ENCODE measurements at places on chromosomes 6 and 20. TPM values are rescaled to one million over a fixed set of nuclear protein-coding genes. Genes with fewer than 3 reads are reported as not detected.

- no peak for DNase-seq
These were observed 55.0 kb upstream of the PHACTR1 start for GRCh38 chr6:12661432-12662089.

- DNase-seq = no peak
These were observed 17.5 kb downstream of the AGPAT4 start for GRCh38 chr6:161256407-161256806.

DNA sequence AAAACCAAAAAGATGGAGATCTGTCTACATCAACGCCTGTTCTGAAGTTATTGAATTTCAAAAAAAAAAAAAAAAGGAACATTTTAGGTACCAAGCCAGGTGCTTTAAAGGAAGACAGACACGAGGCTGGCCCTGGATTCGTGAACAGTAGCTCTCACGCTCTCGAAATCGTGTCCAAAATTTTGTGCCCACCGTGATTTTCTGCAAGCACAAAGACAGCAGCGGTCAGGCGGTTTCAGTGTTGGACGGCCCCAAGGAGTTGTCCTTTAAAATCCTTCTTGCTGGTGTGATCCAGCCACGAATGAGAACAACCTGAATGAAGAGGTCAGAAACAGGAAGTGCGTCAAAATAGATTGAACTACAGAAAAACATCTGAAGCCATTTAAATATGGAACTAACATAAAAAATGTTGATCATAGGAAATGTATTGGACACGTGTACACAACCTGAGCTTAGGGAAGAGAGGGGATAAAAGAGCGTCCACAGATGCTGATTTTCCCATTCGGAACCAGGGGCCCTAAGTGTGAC is 78.2 kb downstream of the THBS2 start:
- no peak for DNase-seq

GRCh38 chr6:168026925-168027324 is 29.5 kb downstream of the KIF25 start:
- DNase-seq = no peak

DNA sequence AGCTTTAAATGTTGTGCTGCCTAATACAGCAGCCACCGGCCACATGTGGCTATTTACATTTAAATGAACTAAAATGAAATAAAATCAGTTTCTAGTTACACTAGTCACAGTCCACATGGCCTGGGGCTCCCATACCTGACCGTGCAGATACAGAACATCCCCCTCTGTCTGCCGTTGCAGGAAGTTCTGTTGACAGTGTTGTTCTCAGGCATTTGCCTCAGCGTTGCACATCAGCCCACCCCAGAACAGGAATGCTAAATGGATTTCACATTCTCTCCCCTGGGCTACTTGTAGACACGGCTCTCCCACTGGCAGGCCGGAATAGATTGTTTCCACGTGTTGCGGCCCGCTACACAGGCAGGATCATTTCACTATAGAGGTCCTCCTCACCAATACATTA is 26.3 kb downstream of the JAG1 start:
- no peak for DNase-seq

GRCh38 chr6:144335311-144335861 is 50.3 kb downstream of the UTRN start:
- no peak for DNase-seq

GRCh38 chr20:62567246-62568044 is 74.9 kb upstream of the SLCO4A1 start:
- DNase-seq = no peak

GRCh38 chr20:31861385-31862156 is 8.8 kb downstream of the DUSP15 start:
- no peak for DNase-seq

DNA sequence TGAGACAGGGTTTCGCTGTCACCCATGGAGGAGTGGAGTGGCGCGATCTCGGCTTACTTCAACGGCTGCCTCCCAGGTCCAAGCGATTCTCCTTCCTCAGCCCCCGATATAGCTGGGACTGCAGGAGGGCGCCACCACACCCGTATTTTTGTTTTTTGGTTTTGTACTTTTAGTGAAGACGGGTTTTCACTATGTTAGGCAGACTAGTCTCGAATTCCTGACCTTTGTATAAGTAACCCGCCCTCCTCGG is 115.4 kb upstream of the BTN3A2 start:
- DNase-seq = peak; percentile 58

- DNase-seq = no peak
These were observed 12.4 kb downstream of the MAP1LC3A start for GRCh38 chr20:34570859-34571306.

- no peak for DNase-seq
These were observed 47.7 kb upstream of the POLR1H start for GRCh38 chr6:30013291-30013922.

GRCh38 chr6:30325150-30325872 is 1.4 kb upstream of the TRIM39 start:
- DNase-seq = peak; percentile 46

GRCh38 chr6:167856999-167857660 is 30.4 kb downstream of the AFDN start:
- no peak for DNase-seq

GRCh38 chr6:156427345-156427744 is 349.8 kb upstream of the ARID1B start:
- no peak for DNase-seq

- DNase-seq = no peak
These were observed 86.4 kb upstream of the NOX3 start for GRCh38 chr6:155542036-155542435.

DNA sequence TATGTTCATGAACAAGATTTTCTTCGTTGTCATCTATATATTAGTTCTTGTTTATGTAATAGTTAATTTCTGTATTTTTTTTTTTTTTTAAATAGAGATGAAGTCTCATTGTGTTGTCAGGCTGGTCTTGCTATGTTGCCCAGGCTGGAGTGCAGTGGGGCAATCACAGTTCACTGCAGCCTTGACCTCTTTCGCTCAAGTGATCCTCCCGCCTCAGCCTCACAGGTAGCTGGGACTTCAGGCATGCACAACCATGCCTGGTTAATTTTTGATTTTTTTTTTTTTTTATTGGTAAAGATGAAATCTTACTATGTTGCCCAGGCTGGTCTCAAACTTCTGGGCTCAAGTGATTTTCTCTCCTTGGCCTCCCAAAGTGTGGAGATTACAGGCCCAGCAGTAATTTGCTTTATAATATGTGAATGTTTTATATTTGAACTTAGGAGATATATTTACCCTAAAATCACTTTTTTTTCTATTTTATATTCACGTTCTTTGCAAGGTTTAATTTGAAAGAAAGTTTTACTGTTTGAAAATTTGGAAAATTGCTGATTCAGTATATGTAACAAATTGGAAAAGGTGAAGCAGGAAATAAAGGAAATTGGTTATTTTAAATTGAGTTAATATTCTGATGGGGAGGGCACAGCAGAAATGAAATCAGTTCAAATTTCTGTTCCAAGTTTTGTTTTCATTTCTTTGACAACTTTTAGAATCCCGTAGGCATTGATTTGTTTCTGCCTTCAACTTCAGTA is 56.2 kb downstream of the ZFAND3 start:
- DNase-seq = no peak

DNA sequence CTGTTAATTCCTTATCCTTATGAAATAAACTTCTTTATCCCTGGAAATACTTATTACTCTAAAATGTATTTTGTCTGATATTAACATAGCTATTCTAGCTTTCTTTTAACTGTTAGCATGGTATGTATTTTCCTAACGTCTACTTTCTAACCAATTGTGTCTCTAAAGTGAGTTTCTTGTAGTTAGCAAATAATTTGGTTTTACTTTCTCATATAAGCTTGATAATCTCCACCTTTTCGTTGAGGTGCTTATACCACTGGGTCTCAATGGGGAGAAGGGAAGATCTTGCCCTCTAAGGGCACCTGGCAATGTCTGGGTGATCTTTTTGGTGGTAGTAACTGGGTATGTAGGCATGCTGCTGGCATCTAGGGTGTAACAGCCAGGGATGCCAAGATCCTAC is 25.7 kb downstream of the ZNF334 start:
- no peak for DNase-seq

- peak; percentile 25 for DNase-seq
These were observed 94.5 kb upstream of the MARCKS start for GRCh38 chr6:113762641-113763040.

DNA sequence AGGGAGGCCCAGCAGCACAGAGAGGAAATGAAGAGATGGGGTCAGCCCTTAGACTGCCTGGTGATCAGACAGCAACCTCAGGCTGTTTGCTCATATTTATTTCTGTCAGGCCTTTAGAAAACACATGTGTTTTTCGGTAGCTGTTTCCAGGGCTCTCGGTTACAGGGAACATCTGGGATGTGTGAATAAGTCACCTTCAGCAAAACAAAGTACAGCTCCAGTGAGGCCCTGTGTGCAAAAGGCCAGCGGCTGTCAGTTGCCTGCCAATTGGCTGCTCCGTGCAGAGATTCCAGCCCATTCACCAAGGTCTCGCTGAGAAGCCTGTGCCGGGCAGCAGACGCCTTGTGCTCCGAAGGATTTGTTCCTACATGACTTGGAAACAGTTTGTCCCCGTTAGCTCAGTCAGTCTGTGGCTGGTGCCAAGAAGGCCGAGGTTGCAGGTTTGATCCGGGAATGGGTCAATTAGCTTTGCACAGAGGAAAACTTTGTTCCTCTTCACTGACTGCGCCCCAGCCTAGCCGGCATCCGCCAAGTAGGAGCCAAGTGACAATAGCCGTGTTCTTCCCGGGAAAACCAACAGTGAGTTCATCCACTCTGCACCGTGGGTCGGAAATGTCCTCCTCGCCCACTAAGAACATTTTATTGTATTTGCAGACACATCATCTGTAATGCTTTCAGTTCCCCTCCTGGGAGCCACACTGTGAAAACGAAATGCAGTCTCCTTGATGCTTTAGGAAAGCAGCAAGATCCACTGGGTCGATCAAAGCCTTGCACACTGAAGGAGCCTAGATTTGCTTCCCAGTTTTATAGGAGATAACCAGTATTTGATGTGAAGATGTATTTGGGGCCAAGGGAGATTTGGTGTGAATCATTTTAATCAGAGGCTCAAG is 315.4 kb upstream of the CDYL start:
- peak; percentile 80 for DNase-seq

DNA sequence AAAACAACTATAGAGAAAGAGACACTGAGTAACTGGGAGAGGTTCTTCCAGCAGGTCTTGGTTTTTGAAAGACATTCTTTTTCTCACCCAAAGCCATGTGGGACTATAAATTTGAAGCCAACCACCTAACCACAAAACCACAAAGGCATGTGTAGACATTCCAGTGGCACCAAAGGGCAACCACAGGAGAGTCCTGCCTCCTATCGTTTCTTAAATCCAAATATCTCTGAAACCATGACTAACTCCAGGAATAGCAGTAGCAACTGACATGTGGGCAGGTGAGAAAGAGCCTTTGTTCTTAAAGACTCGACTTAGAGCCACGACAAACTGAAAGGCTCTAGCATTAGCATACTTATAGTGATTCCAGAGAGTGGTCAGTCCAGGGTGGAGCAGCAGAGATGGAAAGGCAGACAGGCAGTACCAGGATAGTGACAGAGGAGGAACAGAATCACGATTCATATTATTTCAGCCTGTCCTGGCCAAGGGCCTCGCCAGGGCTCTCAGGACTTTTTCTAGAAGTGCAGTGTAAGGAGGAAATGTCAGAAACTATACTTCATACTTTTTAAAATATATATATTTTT is 9.4 kb upstream of the COL9A1 start:
- no peak for DNase-seq

- DNase-seq = no peak
These were observed 237.4 kb downstream of the PTPRK start for GRCh38 chr6:128282961-128283360.

DNA sequence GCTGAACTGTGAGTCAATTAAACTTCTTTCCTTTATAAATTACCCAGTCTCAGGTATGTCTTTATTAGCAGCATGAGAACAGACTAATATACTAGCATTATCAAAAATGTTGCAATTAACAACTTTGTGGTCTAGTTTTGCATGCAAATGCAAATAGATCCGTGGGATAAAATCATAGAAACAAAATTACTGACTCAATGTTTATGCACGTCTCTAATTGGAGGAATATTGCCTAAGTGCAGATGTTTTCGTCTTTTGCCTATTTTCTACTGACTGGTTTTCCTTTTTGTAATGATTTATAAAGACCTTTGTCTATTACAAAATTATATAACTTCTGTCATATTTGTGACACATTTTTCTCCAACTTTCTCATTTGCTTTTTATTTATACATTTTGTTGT is 51.9 kb downstream of the SYNE1 start:
- no peak for DNase-seq

DNA sequence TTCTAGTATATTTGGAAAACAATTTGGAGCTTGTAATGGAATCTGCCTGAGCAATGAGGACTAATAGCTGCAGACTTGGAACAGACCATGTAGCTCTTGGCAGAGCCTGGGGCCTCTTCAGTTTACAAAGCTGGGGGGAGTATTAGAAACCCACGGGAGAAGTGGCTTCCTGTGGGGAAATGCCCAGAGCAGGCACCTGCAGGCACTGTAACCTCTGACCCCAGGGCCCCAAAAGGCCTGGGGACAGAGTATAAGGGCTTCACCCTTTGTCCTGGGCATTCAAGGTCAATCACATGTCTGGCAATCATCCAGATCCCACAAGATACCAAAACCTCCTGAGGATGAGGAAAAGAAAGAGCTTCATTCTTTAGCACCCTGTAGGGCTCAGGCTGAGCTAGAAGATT is 19.4 kb downstream of the PKIG start:
- peak; percentile 88 for DNase-seq

GRCh38 chr6:19812512-19813119 is 24.6 kb upstream of the ID4 start:
- no peak for DNase-seq

GRCh38 chr6:164640956-164641355 is 668.4 kb downstream of the C6orf118 start:
- no peak for DNase-seq

- DNase-seq = no peak
These were observed 232.0 kb upstream of the PMEPA1 start for GRCh38 chr20:57941604-57942381.

DNA sequence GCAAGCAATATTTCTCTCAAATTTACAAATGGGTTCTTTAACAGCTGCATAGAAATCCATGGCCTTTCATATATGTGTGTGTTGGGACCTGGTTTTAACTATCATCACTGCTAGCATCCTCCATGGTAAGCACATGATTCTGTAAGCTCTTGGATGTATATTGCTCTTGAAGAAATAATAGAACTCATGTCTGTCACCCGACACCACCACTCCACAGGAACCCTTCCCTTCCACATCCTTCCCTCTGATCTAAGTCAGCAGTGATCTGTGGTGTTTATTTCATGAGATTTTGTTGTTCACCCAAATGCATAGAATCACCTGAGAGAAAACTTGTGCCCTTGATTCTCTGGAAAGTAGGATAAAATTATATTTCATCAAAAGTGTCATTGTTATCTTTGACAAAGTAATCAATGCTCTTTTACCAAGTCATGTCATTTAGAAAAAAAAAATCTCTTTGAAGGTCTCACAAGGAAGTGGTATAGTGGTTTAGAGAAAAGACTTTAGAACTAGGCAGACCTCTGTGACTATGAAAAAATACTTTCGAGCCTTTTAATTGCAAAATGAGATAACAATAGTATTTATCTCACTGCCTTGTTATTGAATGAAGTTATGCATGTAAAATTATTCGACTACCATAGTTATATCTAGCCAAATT is 649.8 kb upstream of the SLC35B3 start:
- no peak for DNase-seq

The TMEM200A gene
- total RNA-seq = 9.3 TPM

The RIPPLY2 gene
- total RNA-seq = not detected

The GRIK2 gene
- total RNA-seq = 3.7 TPM

The FAM184A gene
- 3.7 TPM for total RNA-seq

The LY6G5C gene
- not detected for total RNA-seq

The CEP43 gene
- total RNA-seq = 21.4 TPM

The OR2H1 gene
- not detected for total RNA-seq

The TRIM15 gene
- total RNA-seq = 1.4 TPM

The SGK2 gene
- total RNA-seq = 8.3 TPM

The BPIFB6 gene
- total RNA-seq = not detected

The NKX2-4 gene
- not detected for total RNA-seq

The SYTL3 gene
- total RNA-seq = 2.7 TPM

The OR2J3 gene
- not detected for total RNA-seq
